ENCODE measurements at places on chromosomes 2 and 18.
A peak's percentile ranks its signal among the peaks of the same experiment; 100 is the strongest.

DNA sequence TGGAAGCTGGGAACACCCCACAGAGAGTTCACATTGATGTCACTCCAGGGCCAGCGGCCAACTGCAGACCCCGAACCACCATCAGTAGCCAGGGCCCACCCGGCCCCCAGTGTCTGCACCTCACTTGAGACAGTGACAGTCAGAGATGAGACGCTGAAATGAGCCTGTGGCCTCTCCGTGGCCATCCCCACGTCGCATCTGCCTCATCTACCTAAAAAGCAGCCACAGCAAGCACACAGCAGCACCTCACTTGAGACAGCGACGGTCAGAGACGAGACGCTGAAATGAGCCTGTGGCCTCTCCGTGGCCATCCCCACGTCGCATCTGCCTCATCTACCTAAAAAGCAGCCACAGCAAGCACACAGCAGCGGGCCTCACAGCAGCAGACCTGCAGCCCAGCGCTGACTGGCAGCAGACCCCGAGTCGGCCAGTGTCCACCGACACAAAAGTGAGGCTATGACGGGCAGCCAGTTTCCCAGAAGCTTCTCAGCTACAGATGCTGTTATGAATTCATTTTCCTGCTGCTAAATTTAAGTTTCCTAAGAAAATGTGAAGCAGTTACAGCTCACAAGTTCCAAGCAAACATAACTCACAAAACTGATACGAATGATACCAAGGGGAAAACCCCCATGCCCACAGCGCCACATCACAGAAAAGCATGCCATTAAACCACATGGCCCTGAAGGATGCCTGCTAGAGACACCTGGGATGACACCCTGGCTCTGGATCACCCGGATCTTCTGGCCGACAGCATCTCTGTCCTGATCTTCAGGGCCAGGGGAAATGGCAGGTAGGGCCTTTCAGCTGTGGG lies 27.7 kb downstream of the SNORC start:
- no peak for DNase-seq

- no peak for DNase-seq
Observed at GRCh38 chr18:48621240-48621639, 82.4 kb downstream of the CTIF start.

- DNase-seq, result no peak
Observed at GRCh38 chr2:133586978-133587377, 18.7 kb upstream of the NCKAP5 start.

DNA sequence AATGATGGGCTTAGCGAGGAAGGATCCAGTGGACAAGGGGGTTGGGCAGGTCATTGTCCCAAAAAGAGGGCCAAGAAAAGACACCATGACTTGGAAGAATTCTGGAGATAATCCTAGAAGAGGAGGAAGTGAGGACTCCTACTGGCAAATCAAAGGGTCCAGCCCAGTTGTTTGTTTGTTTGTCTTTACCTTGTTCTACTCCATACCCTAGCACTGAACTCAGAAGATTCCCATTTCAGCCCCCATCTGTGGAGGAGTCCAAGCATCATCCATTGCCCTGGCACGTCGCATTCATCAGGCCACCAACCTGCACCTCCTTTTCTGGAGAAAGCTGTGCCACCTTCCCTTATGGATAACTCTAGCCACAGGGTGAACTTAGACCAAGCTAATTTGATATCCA lies 326.2 kb downstream of the EN1 start:
- DNase-seq, result no peak

DNA sequence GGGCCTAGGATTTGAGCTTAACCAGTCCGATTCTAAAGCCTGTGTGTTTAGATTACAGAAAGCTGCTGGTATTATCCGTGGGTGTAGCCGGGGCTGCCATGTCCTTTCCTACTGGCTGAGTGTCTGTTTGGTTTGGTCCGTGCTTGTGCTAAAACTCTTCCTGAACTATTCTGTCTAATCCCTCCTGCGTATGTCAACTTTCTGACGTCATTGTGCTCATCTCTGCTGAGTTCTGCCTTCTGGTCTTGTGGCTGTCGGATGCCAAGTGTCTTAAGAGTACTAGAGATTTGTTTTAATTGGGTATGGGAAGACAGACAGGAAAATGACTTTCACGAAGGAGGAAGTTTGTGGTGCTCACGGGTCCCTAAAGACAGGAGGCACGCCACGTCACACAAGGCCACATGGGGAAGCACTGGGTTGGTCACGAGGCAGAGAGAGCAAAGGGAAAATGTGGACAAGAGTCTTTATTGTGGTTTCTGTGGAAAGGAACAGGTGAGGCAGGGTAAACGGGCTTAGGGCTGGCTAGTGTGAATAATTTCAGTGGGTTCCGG lies 31.8 kb upstream of the NTSR2 start:
- DNase-seq, result no peak

GRCh38 chr2:96241900-96242611 lies 23.7 kb downstream of the TMEM127 start:
- peak; percentile 87 for DNase-seq

DNA sequence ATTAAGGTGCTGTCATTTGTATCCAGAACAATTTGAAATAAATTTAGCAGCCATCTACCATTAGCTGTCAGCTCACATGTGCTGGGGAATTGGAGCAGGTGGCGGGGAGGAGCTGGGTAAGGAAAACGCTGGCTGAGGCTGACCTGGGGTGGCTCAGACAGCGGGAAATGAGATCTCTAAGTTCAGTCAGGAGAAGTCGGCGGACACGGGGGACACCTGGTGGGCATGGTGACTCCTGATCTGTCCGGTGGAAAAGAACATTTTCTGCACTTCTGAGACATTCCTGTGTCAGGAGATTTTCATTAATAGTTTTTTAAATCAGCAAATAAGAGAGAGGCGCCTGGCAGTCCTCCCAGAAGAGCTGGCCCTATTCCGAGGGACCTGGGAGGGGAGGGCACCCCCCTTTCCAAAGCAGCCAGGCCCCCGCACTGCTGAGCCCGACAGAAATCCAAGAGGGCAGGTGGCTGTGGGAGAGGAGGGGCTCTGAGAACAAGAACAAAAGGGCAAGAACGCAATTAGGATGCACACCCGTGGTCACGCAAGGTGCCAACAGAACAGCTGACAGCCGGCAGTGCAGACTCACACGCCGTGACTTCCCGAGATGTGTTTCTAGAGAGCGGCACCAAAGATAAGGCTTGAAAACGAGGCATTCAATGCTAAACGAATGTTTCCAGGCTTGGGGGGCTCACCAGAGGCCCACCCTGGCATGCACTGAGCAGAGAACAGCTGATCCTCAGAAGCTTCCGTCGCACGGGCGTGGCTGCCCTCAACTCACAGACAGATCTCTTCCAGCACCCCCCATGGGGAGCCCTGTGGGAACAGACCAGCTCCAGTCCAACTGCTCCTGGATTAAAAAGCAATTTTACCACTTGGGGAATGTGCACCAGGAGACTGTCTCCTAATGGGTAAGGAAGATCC lies 26.4 kb downstream of the SLC66A2 start:
- DNase-seq, result no peak

DNA sequence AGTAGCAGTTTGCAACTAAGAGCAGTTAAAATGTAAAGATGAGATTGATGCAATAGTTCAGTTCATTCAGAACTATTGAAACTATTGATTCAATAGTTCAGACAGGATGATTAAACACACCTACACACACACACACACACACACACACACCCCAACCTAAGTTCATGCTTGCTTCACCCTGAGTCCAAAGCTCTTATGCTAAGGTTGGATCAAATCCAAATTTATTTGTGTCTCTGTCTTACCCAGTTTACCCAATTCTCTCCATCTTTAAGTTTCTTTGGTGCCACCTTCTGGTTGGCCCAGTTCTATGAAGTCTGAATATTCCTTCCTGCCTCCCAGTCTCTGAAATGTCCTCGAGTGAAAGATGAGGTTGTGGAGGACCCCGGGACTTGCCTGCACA lies 5.1 kb downstream of the SERPINB8 start:
- no peak for DNase-seq

- DNase-seq, result no peak
Observed at GRCh38 chr18:55354795-55355194, 233.2 kb downstream of the TCF4 start.

DNA sequence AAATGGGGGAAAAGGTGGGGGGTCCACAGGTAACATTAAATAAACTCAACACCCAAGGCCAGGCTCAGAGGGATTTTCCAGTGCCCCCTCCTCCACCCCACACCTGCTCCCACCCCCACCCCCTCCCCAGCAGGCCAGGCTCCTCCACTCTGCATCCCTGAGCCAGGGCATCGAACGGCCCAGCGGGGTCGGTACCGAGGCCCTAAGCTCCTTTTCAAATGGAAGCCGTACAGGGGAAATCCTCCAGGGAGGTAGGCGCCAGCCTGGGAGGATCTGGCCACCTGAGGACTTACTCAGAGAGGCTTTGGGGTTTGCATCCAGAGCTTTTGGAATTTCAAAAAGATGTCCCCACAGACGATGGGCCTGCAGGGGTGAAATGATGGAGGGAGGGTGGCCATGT lies 46.5 kb downstream of the ZFP36L2 start:
- no peak for DNase-seq
